ENCODE measurements at places on chromosomes 3 and 15.

DNA sequence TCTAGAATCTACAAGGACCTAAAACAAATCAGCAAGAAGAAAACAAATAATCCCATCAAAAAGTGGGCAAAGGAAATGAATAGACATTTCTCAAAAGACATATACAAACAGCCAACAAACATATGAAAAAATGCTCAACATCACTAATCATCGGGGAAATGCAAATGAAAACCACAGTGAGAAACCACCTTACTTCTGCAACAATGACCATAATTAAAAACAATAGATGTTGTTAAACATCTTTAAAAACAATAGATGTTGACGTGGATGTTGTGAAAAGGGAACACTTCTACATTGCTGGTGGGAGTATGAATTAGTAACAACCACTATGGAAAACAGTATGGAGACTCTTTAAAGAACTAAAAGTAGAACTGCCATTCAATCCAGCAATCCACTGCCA lies 96.2 kb downstream of the CBLB start:
- no peak for DNase-seq

- no peak for DNase-seq
Observed at GRCh38 chr3:31132132-31132769, 237.8 kb upstream of the GADL1 start.

- no peak for DNase-seq
Observed at GRCh38 chr3:119632216-119632615, 28.2 kb downstream of the POPDC2 start.

DNA sequence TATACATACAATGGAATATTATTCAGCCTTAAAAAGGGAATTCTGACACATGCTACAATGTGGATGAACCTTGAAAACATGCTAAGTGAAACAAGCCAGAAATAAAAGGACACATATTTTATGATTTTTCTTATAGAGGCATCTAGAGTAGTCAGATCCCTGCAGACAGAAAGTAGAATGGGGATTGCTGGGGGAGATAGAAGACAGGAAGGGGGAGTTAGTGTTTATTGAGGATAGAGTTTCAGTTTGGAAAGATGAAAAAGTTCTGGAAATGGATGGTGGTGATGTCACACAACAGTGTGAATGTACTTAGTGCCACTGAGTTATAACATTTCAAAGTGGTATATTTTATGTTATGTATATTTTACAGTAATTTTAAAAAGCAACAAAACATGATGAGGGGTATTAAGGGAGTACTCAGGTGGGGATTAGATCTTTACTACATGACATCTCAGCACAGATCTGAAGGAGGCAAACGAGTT lies 4.7 kb downstream of the ITPR1 start:
- DNase-seq: no peak

GRCh38 chr15:40878785-40879184 lies 4.8 kb upstream of the RHOV start:
- peak; percentile 81 for DNase-seq

DNA sequence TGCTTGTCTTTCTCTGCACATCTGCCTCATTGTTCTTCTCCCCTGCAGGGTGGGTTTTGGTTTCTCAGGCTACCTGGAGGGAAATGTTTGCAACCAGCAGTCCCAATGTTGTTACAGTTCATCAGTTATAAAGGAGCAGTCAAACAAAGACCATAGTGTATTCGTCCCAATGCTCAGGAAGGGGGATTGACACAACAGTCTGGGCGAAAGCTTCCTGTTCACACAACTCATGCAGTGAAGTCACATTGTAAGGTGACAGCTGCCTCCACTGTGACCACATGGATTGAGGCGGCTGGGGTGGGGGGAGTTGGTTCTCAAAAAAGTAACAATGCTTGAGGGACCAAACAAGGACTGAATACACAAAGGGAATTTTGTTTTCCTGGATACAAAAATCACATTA lies 28.8 kb upstream of the TF start:
- DNase-seq: no peak

DNA sequence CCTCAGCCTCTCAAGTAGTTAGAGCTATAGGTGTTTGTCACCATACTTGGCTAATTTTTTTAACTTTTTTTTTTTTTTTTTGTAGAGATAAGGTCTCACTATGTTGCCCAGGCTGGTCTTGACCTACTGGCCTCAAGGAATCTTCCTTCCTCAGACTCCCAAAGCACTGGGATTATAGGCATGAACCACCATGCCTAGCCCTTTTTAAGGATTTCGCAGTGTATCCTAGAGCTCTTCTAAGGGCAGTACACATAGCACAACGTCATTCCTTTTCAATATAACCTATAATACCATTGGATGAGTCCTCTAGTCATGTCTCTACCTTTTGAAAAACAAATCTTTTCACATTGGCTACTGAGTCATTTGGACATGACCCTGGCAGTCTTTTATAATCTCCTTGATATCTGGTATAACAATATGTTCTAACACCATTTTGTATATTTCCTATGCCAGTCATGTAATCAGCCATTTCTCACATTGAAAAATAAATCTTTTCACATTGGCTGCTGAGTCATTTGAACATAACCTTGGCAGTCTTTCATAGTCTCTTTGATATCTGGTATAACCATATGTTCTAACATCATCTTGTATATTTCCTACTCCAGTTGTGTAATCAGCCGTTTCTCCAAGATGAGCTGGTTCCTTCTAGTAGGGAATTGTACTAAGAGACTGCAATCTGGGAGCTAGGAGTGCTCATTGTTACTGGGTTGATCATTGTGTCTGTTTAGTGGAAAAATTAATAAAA lies 944.7 kb downstream of the MCTP2 start:
- no peak for DNase-seq

DNA sequence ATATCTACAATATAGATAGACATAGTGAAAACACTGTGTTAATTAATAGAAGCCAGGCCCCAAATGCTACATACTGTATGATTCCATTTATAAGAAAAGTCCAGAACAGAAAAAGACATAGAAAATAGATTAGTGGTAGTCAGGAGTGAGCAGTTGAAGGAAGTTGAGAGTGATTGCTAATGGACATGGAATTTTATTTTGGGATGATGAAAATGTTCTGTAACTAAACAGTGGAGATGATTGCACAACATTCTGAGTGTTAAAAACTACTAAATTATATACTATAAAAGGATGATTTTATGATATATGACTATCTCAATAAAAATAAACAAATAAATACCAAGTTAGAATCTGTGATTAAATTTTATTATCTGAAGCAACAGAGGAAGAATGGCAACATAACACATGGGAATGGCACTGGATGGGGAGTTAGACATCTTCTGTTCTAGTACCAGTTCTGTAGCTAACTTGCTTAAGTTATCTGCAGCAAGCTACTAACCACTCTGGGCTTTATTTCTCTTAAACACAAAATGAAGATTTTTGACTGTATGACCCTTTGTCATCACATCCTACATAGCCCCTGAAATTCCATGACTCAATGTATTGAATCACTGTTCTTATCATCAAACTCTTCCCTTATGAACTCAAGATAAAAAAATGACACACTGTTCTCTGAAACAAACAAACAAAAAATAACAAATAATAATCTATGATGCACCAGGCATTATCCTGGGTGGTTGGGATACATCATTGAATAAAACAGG lies 612.7 kb downstream of the TBL1XR1 start:
- DNase-seq: no peak

GRCh38 chr3:74546426-74546825 lies 68.0 kb downstream of the CNTN3 start:
- DNase-seq: no peak

DNA sequence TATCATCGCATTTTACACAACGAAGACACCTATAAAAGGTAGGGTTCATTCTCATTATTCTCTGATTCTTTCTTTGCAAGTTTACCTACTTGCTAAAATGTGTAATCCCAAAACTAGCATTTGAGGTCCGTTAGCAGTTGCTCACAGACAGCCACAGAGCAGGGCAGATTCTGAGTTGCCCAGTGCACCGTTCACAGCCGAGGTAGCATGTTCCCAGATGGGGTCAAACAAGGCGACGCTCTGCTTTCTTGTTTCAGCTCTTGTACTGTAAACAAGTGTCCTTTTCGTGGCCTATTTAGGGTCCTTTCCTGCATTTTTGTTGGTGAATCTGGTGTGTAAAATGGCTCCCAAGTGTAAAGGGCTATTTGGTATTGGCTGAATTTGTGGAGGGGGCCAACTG lies 3.1 kb downstream of the PPP1R2 start:
- DNase-seq: no peak
